ENCODE measurements at places on chromosomes 5 and 9.

DNA sequence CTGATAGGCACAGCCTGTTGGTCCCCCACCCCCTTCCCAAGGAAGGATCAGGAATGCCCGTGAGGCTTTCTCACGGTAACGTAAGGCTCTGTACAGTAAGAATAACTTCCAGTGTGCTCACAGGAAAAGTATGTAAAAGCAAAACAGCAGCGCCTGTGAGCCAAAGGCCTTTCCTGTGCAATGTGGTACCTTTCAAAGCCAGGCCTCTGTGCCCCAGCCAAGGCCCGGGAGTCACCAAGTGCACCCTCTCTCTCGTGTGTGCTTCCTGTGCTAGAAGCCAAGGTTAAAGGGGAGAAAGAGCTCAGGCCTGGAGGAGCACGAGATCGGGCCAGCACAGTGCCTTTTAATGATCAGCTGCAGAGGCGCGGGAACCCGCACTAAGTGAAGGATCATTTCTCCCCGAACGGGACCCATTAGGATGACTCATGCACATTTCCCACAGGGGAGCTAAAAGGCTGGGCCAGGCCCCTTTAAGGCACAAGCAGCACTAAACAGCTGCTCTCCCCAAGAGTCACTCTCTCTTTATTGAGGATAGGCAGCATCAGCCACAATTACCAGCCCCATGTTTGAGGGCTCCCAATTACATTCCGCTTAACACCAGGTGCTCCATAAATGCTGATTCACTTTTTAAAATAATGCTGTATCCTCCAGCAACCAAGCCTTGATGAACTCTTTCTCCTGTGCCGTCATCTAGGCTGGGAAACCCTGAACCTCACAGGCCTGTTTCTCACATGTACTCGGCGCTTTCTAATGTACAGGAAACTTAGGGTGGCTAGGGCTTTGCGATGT, 42.8 kb downstream of the SHB start:
- peak; percentile 71 for DNase-seq

GRCh38 chr5:35963381-35963843, 25.0 kb upstream of the CAPSL start:
- peak; percentile 70 for DNase-seq

- no peak for DNase-seq
Measured at GRCh38 chr5:143514616-143515335, 111.3 kb upstream of the NR3C1 start.

GRCh38 chr5:91468651-91469422, 85.7 kb upstream of the ARRDC3 start:
- DNase-seq, result no peak

GRCh38 chr9:116978155-116978554, 291.1 kb downstream of the TRIM32 start:
- no peak for DNase-seq

DNA sequence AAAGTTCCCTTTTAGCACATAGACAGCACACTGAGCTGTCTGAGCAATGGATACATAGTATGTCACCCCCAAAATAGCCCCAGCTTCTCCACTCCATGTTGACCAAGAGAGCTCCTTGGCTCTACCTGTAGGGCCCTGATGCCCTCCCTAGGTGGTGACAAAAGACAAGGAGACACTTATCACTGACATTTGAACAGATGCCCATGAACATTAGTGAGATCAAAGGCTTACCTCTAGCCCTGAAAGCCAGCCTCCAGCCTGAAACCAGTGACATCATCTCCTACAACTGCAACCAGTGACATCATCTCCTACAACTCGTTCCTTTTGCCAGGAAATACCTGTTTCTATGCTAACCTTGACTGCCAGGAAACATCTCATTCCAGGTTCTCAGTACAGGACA, 122.7 kb downstream of the FSTL4 start:
- no peak for DNase-seq

GRCh38 chr9:113621980-113622379, 158.5 kb downstream of the RGS3 start:
- no peak for DNase-seq

GRCh38 chr9:132249123-132249522, 87.3 kb downstream of the NTNG2 start:
- no peak for DNase-seq

- no peak for DNase-seq
Measured at GRCh38 chr9:4538107-4538506, 47.8 kb downstream of the SLC1A1 start.

GRCh38 chr5:18662231-18662630, 1028.0 kb downstream of the TAF11L14 start:
- no peak for DNase-seq

DNA sequence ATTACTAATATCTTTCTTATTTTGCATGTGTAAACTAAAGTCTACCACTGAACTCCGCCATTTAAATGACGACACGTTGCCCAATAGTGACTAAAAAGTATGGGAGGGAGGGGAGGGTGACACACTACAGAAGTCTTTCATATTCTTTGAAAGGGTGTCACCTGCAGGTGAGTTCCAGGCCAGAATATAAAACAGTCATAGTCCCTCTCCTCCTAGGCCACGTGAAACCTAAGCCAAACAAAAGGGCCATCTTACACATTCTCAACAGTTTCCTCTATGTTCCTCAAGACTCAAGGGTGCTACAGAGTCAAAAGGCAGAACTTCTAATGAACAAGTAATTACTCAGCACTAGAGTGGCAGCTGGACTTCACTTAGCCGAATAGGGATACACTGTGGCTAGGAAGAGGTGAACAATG, 6.4 kb downstream of the CEMIP2 start:
- DNase-seq, result no peak

- no peak for DNase-seq
Measured at GRCh38 chr5:60208716-60209115, 315.2 kb upstream of the PDE4D start.

GRCh38 chr5:178818094-178818493, 41.7 kb upstream of the ZNF354B start:
- no peak for DNase-seq

GRCh38 chr5:40869384-40869783, 28.2 kb downstream of the CARD6 start:
- no peak for DNase-seq
